ENCODE measurements at places on chromosomes 5 and 9. TPM values are rescaled to one million over a fixed set of nuclear protein-coding genes. Genes with fewer than 3 reads are reported as not detected.

DOCK8 gene
- 0.31 TPM for total RNA-seq

WDR38 gene
- total RNA-seq = 0.13 TPM

ANGPTL2 gene
- not detected for total RNA-seq

HCN1 gene
- not detected for total RNA-seq

BTNL8 gene
- total RNA-seq = not detected

F2RL2 gene
- 2.9 TPM for total RNA-seq

IL17B gene
- 0.18 TPM for total RNA-seq

DENND1A gene
- total RNA-seq = 9.4 TPM

NR4A3 gene
- total RNA-seq = 1.7 TPM

HAND1 gene
- 0.35 TPM for total RNA-seq

CCDC192 gene
- not detected for total RNA-seq

PCDHA8 gene
- not detected for total RNA-seq

NTNG2 gene
- 0.83 TPM for total RNA-seq

C9orf50 gene
- not detected for total RNA-seq

CDX1 gene
- total RNA-seq = not detected

WHRN gene
- 6.4 TPM for total RNA-seq

GABRA6 gene
- not detected for total RNA-seq

NOP16 gene
- 122 TPM for total RNA-seq

DND1 gene
- 0.47 TPM for total RNA-seq

PLAC8L1 gene
- total RNA-seq = 0.31 TPM

IFNA2 gene
- total RNA-seq = not detected

CMYA5 gene
- 0.14 TPM for total RNA-seq

SHISAL2B gene
- not detected for total RNA-seq

DMRTA1 gene
- 0.53 TPM for total RNA-seq

TCF7 gene
- 10.7 TPM for total RNA-seq

THBS4 gene
- 0.23 TPM for total RNA-seq

PCDHGB3 gene
- total RNA-seq = 0.21 TPM

PPWD1 gene
- 18.2 TPM for total RNA-seq

NR2F1-AS1 gene
- 3.1 TPM for total RNA-seq

TICAM2 gene
- 1.6 TPM for total RNA-seq

SLC1A1 gene
- 1.3 TPM for total RNA-seq
